ENCODE measurements at places on chromosomes 12 and 14.

DNA sequence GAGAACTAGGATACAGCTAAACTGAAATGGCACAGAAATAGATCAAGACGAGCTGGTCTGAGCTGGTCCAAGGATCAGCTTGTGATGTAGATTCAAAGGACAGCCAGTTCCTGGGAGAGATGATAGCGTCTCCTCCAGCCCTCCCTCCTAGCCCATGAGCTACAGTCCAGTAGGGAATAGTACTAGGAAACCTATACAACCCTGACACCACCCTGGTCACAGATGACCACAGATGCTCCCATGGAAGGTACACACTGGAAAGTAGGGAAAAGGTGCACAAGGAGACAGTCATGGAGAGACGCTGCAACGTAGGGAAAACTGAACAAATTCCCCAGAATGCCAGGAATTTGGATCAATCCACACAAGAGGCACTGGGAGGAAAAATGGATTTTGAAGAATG lies 6.9 kb downstream of the GCH1 start:
- no peak for DNase-seq

DNA sequence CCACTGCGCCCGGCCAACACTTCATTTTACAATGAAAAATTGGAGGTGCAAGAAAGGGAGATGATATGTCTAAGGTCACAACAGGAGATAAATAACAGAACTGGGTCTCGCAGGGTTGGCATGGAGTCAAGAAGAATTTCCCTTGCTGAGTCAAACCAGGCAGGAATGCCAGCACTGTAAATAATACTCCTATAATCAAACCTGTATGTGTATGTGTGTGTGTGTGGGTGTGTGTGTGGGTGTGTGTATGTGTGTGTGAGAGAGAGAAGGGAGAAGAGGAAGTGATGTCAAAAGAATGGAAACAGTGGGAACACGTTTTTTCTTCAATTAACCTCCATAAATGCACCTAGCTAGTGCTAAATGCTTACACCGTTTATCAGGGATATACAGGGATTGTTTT lies 70.4 kb downstream of the TMEM116 start:
- no peak for DNase-seq

DNA sequence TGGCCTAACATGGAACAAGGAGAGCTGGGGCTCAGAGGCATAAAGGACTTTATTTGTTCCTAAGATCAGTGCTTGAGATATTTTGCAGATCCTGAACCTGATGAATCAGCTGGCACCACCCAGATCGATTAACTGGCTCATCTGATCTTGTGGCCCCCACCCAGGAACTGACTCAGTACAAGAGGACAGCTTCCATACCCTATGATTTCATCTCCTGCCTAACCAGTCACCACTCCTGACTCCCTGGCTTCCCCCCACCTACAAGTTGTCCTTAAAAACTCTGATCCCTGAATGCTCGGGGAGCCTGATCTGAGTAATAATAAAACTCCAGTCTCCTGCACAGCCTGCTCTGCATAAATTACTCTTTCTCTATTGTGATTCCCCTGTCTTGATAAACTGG lies 5.1 kb downstream of the C12orf56 start:
- no peak for DNase-seq

- no peak for DNase-seq
These were observed 4.6 kb upstream of the CEP128 start for GRCh38 chr14:80946187-80946586.

- no peak for DNase-seq
These were observed 21.0 kb upstream of the SNX6 start for GRCh38 chr14:34650786-34651584.

GRCh38 chr14:24207104-24207551 lies 1.6 kb downstream of the TSSK4 start:
- DNase-seq: no peak

GRCh38 chr14:100695423-100695738 lies 31.3 kb upstream of the DLK1 start:
- no peak for DNase-seq

DNA sequence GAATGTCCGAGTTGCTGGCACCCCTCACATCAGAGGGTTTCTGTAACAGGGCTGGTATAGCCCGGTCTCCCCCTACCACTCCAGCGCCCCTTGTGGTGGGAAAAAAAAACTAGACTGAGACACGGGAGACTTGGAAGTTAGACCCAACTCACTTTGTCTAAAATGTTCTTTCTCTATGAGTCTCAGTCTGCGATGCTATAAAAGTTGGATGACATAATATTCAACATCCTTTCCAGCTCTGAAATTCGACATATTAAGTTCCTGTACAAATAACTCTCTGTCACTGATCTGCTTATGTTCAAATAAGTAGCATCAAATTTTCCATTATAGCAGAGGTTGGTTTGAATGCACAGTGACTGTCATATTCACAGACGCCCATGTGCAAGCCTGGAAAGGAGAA lies 25.7 kb upstream of the TC2N start:
- no peak for DNase-seq
